ENCODE measurements at places on chromosomes 7 and 10.

DNA sequence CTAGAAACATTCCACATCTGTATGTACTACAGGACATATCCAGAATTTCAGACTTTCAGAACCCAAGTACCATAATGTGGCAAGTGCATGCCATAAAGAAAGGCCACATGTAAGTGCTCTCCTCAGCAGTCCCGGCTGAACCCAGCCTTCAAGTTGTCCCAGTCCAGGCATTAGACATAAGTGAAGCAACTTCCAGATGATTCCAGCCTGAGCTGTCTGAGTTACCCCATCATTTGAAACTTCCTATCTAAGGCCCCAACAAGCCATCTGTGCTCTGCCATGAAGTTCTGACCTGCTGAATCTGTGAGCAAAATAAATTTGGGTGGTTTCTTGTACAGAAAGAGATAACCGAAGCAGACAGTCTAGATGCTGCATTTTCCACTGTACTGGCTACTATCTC, 218.8 kb downstream of the IPMK start:
- no peak for DNase-seq

DNA sequence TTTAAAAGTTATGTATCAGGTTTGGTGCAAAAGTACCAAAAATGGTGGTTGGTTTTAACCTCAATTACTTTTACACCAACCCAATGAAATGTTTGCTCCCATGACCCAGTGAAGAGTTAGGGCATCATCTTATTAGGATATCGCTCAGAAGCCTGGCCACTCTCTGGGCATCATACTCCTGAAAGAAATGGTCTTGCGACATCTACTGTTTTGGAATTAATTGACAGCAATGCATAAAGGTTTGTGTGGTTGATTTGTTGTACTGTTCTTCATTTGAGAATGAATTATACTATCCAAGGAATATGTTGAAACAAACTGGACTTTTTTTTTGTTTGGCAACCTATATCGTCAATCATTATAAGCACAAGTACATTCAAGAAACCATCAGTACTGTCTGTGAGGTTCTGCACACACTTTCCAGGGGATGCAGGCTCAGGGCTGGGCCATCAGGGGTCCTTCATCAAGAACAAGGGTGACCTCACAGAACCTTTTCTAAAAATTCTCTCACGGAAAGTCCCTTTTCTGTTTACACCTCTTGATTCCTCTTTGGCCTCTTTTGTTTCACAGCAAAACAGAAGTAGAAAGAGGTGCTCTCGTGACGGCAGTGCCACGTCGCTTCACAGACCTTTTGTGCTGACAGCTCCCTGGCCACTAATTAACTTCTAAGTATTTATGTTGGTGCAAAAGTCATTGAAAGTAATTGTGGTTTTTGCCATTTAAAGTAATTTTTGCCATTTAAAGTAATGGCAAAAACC, 117.2 kb upstream of the KLF6 start:
- peak; percentile 54 for DNase-seq

GRCh38 chr7:141369422-141369821, 181.8 kb upstream of the AGK start:
- no peak for DNase-seq

DNA sequence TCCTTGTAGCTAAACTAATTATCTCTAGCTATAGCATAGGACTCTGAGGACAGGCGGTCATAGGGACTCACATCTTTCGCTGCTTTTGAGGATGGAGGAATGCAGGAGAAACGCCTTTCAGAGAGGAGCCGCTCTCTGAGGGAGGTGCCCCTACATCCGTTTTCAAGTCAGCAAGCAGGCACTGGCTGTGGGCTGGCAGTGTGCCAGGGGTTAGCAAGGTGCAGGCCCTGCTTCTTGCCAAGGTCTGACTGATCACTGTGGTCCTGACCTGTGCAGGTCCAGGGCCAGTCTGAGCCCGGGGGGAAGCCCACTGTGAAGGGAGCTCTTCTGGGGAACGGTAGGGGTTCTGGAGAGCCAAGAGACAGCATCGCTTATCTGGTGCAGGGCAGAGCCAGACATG, 89.4 kb downstream of the SH3PXD2A start:
- DNase-seq = no peak

GRCh38 chr10:126240483-126240882, 147.8 kb downstream of the ADAM12 start:
- no peak for DNase-seq

DNA sequence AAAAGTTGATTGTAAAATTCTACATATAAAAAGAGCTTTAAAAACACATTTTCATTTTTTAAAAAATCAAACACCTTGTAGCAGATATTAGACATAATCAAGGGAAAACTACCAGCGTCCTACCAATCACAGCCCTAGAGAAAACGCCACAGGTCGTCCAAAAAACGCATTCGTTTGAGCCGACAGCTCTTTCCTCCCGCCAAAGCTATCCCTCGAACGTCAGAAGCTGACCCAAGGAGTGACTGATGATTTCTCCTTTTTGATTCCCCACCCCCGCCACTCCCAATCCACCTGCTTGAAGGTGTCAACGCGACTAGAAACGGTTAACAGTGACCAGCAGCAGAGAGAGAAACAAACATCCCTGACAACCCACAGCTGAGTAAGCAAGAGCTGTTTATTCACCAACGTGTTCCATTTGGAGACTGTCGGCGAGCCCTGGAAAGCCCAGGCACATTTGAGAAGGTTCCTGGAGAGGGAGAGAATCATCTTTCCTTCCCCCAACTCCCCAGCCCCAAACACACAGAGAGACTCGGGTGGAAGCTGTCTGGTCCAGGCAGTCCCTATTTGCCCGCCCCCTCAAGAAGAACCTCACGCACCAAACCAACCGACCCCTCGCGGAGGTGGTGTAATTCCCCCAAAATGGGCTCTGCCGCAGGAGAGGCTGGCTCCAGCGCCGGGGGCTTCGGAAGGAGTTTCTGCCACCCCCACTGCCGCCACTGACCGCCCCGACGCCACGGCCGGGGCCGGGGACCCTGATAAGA, 622 bp downstream of the CPEB3 start:
- peak; percentile 25 for DNase-seq

- DNase-seq = peak; percentile 33
Measured at GRCh38 chr10:63054889-63055611, 78.1 kb upstream of the NRBF2 start.

- no peak for DNase-seq
Measured at GRCh38 chr7:21920936-21921335, 24.8 kb downstream of the CDCA7L start.

- DNase-seq = no peak
Measured at GRCh38 chr7:149125189-149125862, 798 bp downstream of the ZNF425 start.

- DNase-seq = no peak
Measured at GRCh38 chr7:159000859-159001435, 143.7 kb downstream of the VIPR2 start.

DNA sequence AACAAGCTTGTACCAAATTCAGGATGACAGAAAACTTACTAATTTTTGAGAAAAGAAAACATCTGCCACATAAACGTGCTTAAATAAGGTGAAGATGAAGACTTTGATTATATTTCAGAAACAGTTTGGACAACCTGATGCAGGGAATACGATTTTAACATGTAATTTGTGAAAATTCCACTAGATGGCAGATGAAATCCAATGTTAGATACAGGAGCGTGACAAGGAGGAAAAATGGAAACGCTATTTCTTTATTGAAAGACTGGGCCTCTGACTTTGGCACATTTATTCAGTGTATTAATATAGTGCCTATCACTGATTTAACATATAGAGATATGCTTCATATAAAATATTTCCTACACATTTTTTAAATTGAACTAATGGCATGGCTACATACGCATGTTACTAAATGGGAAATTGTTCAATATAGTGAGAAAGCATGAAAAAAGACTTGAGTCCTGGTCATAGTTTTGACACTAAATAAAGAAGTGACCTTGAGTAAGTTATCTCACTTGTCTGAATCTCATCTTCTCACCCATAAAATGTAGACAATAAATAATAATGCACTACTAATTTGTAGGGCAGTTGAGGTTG, 60.7 kb downstream of the CD36 start:
- DNase-seq = peak; percentile 57

DNA sequence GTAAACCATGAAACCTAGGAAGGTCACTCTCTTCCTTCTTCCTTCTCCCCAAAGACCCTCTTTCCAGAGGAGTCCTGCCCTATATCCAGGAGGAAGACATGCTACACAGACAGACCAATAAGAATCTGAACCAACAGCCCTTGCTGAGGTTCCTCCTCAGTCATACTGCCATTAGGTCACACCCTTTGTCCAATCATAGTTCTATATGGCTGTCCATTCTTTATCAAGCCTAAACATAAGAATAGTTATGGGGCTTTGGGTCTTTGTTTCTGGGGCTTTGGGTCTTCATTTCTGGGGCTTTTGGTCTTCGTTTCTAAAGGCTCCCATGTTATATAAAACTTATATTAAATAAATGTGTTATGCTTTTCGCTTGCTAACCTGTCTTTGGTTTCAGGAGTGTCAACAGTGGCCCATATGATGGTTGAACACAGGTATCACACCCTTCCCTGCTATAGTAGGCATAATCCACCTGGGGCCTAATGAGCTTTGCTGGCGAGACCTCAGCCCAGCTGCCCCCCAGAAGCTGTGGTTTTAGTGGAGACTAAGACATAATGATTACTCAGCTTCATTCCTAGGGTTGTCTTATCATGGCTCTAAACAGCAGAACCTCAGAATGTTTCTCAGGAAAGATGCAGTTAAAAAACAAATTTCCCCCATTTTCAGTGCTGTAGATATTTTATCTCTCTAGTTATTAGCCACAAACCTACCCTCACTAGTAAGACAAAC, 91.6 kb downstream of the ELMO1 start:
- DNase-seq = no peak

GRCh38 chr10:34413214-34413613, 401.9 kb downstream of the PARD3 start:
- DNase-seq = no peak

All from fibroblast of skin of right quadriceps (primary cell).